ENCODE measurements at places on chromosomes 16 and 17.

GRCh38 chr16:70349783-70350182 lies 3.1 kb downstream of the DDX19A start:
- DNase-seq, result no peak

GRCh38 chr16:87203060-87203656 lies 114.0 kb downstream of the C16orf95 start:
- DNase-seq, result peak; percentile 69

- no peak for DNase-seq
These were observed 69.7 kb upstream of the CHMP6 start for GRCh38 chr17:80921741-80922579.

- no peak for DNase-seq
These were observed 7.6 kb upstream of the CYTH1 start for GRCh38 chr17:78789663-78790181.

DNA sequence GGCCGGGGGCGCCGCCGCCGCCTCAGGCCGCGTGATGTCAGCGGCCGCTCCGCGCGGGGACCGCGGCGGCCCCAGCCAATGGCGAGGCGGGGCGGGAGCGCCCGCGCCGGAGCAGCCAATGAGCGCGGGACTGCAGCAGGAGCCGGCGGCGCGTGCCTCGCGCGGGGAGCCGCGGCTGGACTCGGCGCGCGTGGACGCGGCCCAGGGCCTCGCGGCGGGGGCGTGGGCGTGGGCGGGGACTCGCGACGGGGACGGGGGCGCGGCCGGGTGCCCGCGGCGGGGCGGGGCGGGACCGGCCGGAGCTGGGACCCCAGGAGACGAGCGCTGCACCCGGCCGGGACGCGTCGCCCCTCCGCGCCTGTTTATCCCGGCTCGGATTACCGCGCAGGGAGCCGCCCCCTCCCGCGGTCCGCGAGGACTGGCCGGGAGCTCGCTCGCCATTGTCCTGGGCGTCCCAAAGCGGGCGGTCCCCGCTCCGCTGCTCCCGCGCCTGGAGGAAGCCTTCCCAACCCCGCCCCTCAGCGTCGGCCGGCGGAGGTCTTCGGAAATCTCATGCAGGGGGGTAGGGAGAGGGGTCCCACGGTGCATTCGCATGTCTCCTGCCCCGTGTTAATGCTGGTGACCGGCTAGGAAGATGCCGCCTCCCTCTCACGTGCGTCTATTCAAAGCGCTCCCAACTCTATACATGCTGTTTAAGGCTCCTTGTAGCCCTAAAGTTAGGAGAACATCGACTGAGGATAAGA lies at the start of gene RNF157:
TSS of gene RNF157 (minus strand) at position 33 of the 743 bp plus-strand sequence. CDS start 253 bp downstream, outside the sequence.
- DNase-seq, result peak; percentile 72

DNA sequence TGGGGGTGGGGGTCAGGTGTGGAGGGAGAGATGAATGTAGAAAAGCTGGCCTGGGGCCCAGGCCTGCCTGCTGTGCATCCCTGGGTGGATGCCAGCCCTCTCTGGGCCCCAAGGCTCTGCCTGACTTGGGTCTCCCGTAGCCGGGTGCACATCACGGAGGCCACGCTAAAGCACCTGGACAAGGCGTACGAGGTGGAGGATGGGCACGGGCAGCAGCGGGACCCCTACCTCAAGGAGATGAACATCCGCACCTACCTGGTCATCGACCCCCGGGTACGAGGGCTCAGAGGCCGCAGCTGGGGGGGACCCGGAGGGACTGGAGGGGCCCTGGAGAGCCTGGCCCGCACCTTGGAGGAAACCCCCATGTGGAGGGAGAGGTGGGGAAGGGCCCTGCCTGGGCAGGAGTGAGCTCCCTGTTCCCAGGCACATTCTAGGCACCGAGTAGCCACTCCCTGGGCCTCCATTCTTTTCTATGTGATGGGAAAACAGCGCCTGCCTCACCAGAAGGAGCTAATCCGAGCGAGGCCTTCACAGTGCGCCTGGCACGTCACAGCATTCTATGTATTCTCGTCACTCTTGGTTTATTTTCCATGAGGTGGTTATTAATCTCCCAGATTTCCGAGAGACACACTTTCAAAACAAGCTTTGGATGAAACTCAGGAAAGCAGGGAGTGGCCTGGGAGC lies 34.7 kb downstream of the ADCY7 start:
- no peak for DNase-seq

DNA sequence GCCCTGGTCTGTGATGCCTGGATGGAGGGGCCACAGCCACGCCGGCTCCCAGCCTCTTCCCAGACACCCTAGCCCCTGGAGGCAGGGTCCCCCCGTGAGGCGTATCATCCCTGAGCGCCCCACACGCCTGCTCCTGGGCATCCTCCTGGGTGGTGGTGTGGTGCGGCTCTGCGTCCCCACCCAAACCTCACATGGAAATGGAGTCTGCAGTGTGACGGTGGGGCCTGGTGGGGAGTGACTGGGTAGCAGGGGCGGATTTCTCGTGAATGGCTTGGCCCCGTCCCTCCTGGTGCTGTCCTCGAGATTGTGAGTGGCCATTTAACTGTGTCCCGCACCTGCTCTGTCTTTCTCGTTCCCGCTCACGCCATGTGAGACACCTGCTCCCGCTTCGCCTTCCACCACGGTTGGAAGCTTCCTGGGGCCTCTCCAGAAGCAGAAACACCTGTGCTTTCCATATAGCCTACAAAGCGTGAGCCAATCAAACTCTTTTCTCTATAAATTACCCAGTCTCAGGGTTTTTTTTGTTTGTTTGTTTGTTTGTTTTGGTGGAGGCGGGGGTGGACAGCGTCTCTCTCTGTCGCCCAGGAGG lies 5.9 kb upstream of the SSTR5 start:
- no peak for DNase-seq

DNA sequence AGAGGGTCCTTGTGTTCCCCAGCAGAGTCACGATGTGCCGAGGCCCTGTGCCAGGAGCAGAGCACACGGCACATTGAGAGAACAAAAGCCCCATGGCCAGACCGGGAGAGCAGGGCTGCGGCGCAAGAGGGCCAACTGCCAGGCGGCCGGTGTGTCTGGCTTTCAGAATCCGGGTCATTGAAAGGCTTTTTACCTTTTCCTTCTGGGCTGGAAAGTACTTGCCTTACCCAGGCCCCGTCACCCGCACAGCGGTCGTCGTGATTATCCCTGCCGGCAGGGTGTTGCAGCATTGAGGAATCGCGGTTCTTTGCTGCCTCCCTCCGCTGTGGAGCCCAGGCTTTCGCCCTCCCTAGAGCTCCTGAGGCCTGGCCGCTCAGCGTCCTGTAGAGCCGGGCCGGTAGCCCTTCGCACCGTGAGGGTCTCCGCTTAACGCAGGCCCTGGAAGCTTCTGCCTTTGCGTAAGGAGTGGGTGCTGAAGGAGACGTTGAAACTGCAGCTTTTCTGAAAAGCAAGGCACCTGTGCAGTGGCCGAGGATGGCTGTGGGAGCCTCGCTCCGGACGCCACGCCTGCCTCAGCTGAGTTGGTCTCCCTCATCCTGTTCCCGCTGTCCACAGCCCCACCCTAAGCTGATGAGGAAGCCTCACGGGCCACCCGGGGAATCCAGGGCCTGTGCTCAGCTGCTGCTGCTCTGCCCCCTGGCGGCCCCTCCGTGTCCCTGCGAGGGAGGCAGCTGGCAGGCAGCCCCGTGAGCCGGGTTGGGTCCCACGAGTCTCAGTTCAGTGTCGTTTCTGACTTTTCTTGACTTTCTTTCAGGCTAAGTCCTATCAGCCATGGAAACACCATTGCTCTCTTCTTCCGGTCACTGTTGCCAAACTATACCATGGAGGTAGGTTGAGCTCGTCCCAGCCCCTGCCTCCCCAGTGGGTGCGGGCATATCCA lies 8.6 kb upstream of the MC1R start:
- DNase-seq, result peak; percentile 78

DNA sequence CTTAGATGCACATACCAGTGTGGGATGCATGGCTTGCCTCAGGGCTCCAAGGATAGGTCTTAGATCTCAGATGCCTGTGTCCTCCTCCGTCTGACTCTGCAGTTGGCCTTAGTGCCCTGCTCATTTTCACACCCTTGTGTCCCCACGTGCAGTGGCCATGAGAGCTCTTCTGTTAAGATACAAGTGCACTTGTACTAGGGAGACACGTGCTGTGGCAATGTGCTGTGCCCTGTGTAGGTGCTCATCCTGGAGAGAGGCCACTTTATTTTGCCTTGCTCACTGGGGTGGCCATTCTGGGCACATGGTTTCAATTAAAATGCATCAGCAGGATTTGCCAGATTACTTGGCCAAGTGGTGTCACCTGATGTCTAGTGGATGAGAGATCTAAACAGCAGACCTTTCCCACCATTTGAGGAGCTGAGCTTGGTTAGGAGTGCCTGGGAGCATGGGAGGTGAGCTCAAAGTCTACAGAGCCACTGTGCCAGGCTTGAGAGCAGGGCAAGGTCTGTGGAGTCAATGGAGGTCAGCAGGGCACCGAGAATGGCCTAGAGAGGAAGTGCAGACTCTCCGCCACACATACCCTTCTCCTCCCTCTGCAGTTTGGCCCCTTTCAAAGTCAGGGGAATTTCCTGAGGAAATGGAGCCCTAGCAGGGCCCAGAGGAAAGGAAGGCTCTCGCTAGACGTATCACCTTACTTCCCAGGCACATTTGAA lies 25.2 kb upstream of the SMPD3 start:
- DNase-seq, result no peak

DNA sequence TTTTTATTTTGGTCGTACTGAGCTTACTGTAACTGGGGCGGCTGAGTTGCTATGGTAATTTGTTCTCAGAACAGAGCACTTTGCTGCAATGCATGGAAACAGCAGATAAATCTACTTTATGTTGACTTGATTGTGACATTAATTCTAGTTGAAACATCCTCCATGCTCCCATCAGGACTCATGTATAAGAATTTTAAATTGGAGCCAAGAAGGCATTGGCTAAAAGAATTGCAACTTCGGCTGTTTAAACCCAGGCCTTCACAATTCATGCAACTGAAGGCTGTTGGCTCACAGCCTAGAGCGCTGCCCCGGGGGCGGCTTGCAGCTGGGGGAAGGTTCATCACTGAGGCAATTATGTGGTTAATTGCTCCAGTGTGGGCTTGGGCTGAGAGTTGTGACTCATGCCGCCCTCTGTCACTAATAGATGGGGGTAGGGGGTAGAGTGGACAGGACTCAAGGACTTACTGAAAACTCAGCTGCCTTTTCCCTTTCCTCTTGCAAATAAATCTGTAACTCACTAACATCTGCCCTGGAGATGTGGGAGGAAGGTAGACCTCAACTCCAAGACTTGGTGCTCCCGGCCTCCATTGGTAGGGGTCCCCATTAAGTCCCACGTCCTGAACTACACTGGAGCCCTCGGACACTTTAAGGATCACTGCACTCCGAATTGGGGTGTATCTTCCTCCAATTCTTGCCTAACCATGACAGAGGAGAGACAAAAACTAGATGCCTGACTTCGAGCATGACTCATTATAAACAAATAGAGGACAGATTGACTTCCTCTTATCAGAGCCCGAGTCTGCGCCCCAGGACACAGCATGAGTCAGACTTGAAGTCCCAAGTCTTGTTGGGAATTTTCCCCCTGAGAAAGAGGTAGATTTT lies 37.5 kb downstream of the ERCC4 start:
- no peak for DNase-seq

DNA sequence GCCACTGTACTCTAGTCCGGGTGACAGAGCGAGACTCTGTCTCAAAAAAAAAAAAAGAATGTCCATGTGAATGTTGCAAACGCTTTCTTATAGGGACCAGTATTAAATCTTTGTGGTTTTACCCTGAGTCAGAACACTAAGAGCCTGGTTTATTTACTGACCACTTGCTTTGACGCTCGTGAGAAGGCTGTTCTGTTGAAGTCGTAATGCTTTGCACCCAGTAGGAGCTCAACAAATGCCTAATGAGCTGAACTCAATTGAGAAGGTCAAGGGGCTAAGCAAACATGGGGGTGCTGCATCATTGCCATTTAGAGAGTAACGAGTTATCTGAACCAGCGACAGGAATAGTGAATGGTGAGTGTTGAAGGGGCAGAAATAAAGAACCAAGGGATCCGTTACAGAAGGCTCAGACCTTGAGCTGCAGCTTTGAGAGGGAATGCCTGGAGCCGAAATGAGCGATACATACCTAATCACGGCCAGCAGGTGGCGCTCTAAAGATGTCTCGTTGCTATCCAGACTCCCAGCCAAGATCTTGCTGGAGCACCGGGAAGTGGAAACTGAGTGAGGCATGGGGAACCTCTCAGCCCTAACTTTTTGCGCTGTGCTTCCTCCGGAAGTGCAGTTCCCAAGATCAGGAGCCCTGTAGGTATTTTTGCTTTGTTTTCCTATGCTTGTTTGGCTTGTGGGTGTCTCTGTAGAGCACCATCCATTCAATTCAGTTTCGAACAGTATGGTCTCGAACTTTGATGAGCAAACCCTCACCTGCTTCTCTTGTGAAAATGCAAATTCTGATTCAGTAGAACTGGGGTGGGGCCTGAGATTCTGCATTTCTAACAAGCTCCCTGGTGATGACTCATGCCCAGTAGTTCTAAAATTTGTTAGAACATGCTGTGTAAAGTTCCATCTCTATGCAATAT lies 12.6 kb upstream of the RNF222 start:
- peak; percentile 85 for DNase-seq

GRCh38 chr17:58324409-58325288 lies 3.9 kb downstream of the TSPOAP1 start:
- DNase-seq, result no peak

DNA sequence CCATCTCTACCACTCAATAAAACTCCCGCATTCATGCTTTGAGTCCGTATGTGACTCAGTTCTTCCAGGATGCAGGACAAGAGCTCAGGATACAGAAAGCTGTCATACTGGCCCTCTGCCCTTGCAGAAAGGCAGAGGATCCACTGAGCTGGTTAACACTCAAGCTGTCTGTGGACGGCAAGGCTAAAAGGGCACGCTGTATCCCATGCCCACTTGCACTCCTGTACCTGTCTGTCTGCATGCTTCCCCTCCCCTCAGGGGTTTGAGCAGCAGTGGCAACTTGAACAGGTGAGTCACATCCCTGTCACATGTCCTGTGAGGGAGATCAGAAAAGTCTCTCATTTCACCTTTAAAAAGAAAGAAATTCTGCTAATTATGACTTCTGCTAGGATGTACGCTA lies 293.8 kb downstream of the HS3ST3B1 start:
- no peak for DNase-seq

GRCh38 chr17:79761894-79762589 lies 15.9 kb upstream of the CBX2 start:
- DNase-seq, result no peak

DNA sequence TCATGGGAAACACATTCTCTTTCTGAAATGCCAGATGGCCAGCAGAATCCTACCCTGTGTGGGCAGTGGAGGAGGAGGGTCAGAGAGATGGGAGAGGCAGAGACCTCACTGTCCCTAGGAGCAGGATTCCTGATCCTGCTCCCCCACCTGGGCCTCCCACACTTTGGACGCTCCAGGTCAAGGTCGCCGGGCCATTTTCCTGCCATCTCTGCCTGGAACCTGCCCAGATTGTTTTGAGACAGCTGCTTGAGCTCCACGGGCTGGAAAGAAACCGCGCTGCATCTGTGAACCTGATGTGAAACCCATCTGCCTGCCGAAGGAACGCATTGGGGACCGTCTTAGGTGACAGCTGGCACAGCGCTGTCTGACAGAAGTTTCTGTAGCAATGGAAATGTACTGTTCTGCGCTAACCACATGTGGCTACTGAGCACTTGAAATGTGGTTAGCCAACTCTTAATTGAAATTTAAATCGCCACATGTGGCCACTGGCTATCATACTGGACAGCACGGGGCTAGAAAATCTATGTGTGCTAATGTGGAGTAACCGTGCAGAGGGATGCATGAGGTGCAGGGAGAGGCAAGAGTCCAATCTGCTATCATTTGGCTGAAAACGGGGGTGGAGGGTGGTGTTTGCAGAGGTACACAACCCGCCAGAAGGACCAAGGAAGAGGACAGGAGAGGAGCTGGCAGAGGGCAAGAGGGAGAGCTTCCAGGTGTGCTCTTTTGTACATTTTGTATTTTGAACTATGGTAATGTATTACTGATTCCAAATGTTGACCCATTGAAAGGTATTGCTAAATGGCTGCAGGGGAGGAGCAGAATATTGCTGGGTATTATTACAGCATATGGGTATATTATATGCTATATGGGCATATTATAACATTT lies 15.4 kb upstream of the NUBP1 start:
- no peak for DNase-seq
